Stimulated activated CD8-positive, alpha-beta memory T cell treated with anti-CD3 and anti-CD28 coated beads, Interleukin-7, amount 100 ng/mL, for 1 hour (primary cell): ENCODE measurements at places on chromosomes 2 and 18.

DNA sequence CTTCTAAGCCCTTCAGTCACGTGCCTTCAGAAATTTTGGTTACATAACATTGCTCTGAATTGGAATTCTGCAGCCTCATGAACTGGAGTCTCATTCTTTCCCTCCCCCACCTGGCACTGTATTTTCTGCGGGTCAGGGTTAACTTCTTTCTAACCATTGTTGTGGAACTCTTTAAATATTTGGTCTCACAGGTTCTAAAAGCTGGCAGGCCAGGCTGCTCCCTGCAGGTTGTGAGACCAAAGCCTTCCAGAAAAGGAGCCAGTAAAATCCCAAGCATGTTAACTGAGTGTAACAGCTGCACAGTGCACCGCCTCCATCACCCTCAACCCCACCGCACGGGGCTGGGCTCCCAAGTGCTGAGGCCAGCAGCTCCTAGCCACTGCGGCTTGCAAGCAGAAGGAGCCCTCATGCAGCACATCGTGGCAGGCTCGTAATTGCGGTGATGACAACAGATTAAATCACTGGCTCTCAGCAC lies 174.1 kb upstream of the ALPP start:
- no peak for DNase-seq

- DNase-seq, result no peak
Observed at GRCh38 chr18:2096551-2096950, 474.8 kb downstream of the METTL4 start.

- no peak for DNase-seq
Observed at GRCh38 chr18:36075862-36076587, 8.7 kb upstream of the RPRD1A start.

DNA sequence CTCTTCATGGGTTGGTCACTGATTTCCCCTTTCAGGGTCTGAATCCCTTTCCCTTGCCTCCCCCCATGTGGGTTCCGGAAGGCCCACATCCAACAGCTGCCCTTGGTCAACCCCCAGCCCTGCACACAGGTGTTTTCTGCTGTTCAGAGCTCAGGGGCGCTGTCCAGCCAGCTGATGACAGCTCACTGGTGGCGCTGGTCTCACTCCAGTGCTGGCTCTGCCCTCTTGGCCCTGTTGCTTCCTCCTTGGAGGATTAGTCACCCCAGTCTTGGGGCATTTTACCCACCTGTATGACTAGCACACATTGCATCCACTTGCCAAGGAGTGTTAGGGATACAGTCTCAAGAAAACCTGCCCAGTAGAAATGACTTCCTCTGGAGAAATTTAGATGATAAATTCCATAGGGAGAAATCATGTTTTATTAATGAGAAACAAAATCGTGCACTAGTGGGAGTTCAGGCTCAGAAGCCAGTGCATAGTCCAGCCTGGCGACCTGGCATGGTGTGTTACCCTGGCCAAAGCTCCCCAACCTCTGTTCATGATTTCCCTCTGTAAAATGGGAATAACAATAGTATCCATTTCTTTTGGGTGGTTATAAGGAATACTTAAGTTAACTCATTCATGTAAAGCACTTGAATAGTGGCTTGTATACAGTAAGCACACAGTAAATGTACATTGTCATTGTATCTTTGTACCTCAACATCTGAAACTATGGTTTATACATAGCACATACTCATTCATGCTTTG lies 21.6 kb downstream of the CRIM1 start:
- DNase-seq, result no peak

DNA sequence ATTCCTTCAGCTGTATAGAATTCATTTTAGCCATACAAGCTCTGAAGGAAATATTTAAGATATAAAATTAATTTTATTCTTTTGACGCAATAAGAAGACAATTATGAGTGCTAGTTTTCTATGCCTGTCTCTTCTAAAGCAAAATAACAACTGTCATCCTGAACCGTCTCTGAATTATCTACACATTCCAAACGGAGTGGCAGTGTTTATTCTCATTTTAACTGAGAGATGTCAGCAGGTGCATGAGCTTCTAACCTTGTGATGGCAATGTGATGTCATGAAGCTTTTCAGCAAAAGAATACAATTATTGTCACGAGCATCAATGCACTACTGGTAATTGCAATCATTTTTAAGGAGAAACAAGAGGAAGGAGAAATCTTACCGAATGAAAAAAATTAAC lies 274.8 kb downstream of the SPAG16 start:
- DNase-seq, result no peak

- no peak for DNase-seq
Observed at GRCh38 chr2:187365315-187365714, 82.7 kb downstream of the CALCRL start.

DNA sequence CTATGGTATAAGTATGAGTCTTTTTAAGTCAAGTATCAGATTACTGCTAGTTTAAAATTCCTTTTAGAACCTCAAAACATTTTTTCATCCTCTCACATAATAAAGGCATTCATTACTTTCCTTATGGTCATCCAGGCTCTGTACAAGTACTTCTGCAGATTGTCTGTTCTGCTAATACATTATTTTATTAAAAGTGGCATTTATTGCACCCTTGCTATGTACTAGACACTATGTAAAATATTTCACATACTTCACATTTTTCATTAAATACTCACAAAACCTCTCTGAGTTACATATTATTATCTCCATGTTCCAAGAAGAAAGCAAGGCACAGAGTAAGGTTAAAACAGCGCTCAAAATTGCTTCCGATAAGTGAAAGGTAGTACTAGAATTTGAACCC lies 84.1 kb downstream of the RAPH1 start:
- DNase-seq, result no peak

GRCh38 chr18:9437672-9438071 lies 37.6 kb upstream of the RALBP1 start:
- DNase-seq, result no peak

DNA sequence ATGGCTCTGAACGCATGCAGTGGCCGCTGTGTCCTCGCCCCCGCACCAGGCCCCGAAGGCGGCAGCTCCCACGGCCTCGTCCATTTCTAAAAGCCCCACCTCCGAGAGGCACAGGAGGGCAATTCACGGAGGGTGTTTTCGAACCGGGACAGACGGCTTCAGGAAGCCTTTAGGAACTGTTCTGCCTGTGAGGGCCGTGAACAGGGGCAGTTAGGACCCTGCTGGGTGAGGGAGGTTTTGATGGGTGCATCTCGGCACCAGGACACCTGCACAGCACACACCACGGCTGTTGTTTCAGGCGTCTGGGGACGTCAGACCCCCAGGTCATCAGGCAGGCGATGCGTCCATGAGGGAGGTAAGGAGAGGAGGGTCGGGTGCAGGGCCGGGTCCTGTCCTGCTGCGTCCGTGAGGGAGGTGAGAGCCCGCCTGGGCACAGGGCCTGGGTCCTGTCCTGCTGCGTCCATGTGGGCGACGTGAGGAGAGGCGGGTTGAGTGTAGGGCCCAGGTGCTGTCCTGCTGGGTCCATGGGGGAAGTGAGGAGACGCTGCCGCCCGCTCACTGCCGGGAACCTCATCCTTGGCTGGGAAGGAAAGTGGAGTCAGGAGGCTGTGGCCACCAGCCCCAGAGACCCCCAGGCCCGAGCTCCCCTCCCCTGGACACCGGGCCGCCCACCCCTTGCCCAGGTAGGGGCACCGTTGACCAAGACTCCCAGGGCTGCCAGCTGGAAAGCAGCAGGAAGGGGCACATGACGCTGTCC lies 25.5 kb upstream of the KCNG2 start:
- DNase-seq, result no peak

DNA sequence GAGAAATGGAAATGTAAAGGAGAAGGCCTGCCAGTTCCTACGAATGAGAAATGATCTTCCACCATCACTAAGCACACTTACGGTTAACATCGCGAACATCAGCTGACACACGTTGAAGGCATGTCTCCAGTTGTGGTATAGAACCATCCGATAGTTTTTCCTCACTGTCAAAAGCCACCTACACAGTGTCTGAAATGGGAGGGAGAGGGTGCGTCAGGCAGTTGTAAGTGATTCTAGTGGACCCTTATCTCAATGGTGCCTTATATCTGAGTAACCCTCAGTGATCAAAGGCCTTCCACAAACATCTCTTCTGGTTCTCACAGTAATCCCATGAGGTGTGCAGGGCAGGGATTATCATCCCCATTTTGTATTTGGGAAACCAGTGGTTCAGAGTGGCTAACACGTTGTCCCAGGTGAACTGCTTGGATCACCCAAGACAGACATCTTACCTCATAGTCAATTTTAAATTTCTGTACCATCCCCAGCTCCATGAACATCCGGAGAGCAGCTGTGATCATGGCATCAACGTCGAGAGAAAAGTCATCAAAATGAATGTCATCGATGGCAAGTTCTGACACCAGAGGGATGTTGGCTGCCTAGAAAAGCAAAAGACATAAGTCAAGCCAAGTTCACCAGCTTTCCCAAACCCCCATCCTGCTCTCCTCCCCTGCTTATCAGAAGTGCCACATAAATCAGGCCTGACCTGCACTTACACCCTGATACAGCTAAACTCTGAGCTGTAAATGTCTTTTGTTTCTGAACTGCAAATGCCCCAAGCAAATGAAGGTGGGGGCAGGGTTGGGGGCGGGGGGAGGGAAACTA lies 335.2 kb downstream of the AGPS start:
- no peak for DNase-seq

DNA sequence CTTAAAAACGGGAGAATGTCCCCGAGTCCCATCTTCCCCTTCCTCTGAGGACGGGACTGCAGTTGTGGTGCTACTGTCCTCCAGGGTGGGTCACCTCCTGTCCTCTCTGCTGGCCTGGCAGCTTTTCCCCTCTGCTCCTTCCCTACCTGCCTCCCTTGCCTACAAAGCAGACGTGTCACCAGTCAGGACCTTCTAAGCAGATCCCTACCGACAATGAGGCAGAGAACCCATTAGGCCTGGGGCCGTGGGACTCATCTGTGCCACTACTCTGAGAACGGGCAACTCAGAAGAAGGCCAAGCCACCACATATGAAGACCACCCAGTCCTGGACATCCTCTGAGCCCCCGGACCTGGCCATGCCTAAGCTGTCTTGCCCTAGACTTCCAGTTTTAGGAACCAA lies 103.0 kb upstream of the TEX51 start:
- no peak for DNase-seq

DNA sequence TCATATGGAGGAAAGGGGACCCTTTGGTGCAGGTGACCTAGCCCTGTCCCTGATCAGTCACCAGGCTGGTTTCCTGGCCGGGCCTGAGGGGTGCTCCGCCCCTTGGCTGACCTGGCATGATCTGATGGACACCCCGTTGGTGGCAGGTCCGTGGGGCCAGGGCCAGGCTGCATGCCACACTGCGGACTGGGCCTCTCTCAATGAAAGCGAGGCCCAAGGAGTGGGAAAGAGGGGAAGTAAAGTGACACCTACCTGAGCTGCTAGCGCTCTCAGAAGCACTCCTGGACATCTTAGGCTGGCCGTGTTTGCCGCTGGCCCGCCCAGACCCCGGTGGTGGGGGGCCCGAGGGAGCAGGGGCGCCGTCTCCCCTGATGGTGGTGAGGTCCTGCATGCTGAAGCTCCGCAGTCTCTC lies 33.1 kb downstream of the MRPL35 start:
- DNase-seq, result no peak

DNA sequence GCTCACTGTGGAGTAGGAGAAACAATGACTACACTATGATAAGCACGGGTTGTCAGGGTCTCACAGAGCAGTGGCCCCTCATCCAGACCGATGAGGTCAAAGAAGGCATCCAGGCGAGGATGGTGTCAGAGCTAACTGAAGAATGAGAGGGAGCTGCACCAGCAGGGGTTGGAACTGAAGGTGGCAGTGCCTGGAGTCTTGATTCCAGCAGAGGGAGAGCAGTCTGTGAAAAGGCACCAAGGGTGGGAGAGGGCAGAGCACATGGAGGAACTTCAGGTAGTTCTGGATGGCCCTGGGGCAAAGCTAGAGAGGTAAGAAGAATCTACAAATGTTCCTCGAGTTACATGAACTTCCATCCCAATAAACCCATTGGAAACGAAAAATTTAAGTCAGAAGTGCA lies 12.6 kb downstream of the ELMOD3 start:
- DNase-seq, result no peak

DNA sequence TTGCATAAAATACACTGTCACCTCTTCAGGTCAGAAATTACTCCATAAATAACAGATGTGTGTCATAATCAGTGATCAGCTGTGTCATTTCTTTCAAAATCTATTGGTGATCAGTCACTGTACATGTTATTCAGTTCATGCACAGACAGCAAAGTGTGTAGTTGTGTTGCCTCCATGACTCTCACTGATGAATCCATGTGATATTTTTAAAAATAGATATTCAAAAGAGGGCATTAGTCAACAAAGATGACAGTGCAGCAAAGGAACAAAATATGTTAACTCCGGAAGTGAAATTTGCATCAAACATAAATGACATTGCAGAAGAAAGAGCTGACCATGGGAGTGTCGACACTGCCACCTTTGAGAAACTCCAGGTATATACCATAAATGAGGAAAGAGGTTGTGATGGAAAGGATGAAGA lies 17.1 kb upstream of the MCM6 start:
- no peak for DNase-seq

GRCh38 chr18:48125724-48126123 lies 195.3 kb upstream of the SMAD2 start:
- DNase-seq, result no peak
